ENCODE measurements at places on chromosomes 13 and 19.

DNA sequence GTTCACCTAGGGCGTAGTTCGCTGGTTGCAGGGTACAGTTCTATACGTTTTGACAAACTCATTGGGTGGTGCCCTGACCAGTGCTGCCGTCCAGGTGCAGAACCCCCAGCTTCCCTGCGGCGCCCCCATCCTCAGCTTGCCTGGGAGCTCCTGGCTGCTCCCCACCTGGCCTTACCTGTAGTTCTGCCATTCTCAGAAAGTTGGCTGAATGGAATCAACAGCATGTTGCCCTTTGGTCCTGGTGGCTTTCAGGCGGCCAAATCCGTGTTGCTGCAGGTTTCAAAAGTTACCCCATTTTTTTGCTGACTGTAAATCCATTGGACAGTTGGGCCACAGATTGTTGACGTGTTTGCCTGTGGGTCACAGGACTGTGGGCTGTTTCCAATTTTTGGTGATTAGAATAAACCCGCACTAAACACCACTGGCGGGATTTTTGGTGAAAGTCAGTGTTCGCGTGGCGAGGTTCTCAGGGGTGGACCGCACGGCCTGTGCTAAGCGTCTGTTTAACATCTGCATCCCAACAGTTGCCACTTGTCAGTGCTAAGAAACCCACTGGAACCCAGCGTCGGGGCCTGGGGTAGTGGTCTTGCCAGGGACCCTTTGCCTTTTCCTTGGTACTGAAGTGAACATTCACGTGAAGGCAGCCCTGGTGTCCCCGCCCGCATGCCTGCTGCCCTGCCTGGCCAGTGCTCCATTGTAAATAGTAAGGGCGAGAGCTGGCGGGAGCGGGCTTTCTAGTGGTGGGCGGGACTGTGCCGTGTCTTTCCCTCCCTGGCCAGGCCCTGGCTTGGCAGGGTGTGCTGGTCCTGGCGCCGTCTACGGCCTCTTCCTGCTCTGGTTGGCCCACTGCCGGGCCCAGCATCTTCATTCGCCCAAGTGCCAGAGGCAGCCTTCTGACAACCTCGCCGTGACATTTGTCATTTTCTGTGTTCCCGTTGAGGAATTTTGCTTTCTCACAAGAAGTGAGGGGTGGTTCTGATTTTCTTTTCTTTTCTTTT lies 3.3 kb downstream of the DOT1L start:
- peak; percentile 58 for DNase-seq

- no peak for DNase-seq
Measured at GRCh38 chr19:18500799-18501198, 21.1 kb downstream of the ELL start.

- no peak for DNase-seq
Measured at GRCh38 chr19:40827386-40828247, 22.6 kb downstream of the CYP2A6 start.

DNA sequence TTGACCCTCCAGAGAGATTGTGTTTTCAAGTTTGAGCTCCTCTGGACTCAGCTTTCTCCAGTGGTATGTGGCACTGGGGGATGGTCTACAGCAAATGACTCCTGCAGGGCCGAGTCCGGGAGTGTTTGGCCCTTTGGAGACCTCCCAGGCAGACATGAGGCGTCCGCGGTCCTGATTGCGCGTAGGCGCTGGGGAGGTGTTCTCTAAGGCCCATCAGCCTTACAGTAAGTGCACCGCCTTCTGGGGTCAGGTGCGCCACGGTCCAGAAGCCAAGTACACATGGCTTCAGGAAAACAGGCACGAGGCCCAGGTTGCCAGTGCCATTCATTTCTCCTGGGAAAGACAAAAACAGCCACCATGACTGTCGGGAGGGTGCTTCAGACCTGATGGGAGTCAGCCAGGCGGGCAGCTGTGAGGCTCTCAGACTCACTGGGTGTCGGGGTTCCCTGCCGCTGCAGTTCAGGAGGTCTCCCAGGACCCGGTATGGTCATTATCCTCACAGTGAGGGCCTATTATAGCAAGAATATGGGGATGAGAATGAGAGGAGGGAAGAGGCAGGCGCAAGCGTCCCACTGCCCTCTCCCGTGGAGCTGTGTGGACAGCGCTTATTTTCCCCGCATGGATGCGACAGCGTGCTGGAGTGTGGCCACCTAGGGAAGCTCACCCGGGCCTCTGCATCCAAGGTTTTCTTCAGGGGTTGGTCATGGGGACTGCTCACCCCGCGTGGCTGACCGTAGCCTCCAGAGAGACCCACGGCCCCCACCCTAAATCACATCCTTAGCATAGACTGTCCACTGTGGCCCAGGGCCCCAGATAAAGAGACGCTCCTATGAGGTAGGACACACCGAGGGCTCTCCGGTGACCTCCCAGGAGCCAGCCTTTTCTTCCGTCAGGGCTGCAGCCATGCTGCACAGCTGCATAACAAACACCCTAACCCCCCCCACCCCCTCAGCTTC lies 21.8 kb downstream of the CCDC8 start:
- no peak for DNase-seq

GRCh38 chr19:45901432-45901911 lies 941 bp downstream of the MYPOP start:
- DNase-seq, result peak; percentile 69

- DNase-seq, result peak; percentile 80
Measured at GRCh38 chr13:100235311-100235901, 146.5 kb downstream of the PCCA start.

GRCh38 chr19:5678071-5678718 lies 2.1 kb downstream of the MICOS13 start:
- DNase-seq, result no peak

Measured in suppressor macrophage treated with lipopolysaccharide for 4 hours (primary cell).